ENCODE measurements at places on chromosomes 13 and 19. TPM values are rescaled to one million over a fixed set of nuclear protein-coding genes. Genes with fewer than 3 reads are reported as not detected.

Gene ZNF560
- not detected for total RNA-seq

Gene CYP4F2
- total RNA-seq: not detected

Gene NKPD1
- total RNA-seq: not detected

Gene ZNF850
- total RNA-seq: 4.5 TPM

Gene MKNK2
- total RNA-seq: 140 TPM

Gene NLRP9
- not detected for total RNA-seq

Gene GEMIN7
- total RNA-seq: 8.8 TPM

Gene KRTDAP
- not detected for total RNA-seq

Gene EID2B
- 4.3 TPM for total RNA-seq

Gene PRR36
- total RNA-seq: 0.09 TPM

Gene SBK3
- 0.53 TPM for total RNA-seq

Gene CABP5
- not detected for total RNA-seq

DNA sequence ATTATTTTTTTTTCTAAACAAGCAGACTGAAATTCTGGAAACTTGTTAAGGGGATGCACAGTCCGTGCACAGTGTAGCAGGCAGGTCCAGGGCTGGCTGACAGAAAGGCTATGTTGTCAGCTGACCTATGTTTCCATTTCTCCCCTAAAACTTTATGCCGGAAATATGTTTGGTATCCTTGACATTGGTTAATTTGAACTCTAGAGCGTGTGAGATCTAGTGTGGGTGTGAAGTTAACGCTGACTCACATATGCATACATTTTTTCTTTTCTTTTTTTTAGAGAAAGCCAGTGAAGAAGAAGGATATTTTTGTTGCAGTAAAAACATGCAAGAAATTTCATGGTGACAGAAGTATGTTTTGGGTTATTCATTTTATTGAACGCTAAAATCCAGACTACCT is 76.6 kb downstream of the B3GLCT start:
- DNase-seq: no peak

- DNase-seq: no peak
Observed at GRCh38 chr19:35060160-35060855, 18.8 kb downstream of the HPN start.

GRCh38 chr13:73325723-73326558 is 267.1 kb downstream of the KLF5 start:
- DNase-seq: no peak

DNA sequence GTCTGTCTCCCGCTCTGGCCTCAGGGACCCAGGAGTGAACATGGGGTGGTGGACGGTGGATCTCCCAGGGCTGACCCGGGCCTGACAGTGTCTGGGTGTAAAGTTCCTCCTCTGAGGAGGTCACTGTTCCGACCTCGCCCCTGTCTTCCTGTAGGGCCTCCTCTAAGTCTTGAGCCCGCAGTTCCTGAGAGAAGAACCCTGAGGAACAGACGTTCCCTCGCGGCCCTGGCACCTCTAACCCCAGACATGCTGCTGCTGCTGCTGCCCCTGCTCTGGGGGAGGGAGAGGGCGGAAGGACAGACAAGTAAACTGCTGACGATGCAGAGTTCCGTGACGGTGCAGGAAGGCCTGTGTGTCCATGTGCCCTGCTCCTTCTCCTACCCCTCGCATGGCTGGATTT is at the start of gene SIGLEC9:
Gene SIGLEC9, plus strand, starts transcription at position 178 of the 400 bp plus-strand sequence. Its CDS starts 69 bp downstream, at position 247.
- peak; percentile 62 for DNase-seq

DNA sequence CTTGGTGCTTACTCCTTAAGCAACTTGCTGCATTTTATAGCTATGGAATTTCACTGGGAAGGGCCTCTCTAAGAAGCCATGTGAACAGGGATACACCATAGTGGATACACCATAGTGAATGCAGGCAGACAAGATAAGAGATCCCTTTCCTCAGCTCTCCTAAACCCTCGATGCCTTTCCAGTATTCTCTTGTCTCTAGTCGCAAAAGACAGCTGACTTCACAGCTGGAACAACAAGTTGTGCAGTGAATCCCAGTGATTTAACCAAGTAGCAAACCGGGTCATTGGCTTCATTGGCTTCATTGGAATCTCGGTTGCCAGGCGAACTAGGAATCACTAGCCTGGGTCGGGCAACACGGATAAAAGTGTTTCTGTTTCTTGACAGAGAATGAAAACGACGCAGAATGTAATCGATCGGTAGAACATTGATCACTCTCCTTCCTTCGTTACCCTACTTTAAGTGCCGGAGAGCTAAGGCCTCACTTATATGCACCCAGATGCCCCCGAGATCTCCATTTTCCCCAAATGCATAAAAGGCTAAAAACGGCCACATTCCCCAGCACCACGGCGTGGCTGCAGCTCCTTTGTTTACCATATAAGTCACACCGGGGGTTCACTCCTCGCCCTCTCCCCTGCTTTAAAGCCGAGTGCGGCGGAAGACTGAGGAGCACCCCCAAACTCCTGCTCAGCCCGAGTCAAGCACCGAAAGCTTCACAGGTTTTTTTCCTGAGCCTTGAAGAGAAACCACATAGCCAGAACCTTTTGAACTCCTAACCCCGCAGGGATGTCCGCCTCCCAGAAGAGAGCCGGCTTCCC is 674 bp downstream of the TRPC4 start:
- DNase-seq: no peak

DNA sequence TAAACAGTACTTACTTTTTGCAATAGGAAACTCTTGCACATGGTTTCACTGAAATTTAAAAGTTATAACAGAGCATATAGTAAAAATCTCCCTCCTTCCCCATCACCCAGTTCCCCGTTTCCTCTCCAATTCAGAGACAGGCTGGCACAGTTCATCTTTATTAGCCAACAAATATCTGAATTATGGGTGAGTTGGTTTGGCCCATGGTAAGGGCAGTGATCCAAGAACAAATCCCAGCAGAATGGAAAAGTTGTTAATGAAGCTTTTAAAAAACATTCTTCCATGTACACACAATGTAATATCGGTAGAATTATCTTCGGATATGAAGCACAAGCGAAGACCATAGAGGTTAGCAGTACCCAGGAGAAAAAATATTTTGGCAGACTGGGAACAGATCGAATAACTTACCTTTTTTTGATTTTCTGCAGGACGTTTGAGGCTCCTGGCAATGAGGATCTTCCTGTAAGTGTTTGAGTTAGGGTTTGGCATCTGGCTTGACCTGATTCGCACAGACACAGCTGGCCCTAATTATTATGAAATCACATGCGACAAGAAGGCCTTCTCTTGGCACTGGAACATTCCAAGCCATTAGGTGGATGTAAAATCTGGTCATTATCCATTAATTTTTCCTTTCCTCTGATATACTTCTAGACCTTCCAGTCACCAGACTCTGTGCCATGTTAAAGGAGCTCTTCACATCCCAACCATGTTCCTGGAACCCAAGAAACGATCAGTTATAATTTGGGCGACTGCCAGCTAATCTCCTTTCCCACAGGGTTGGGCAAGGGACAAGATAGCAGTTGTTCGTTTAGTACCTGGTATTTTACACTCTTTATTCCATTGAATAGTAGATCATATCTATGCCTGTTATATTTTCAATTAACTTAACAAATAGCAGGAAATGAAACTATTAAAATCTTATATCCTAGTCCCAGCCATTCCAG is 139.4 kb upstream of the TSC22D1 start:
- no peak for DNase-seq

DNA sequence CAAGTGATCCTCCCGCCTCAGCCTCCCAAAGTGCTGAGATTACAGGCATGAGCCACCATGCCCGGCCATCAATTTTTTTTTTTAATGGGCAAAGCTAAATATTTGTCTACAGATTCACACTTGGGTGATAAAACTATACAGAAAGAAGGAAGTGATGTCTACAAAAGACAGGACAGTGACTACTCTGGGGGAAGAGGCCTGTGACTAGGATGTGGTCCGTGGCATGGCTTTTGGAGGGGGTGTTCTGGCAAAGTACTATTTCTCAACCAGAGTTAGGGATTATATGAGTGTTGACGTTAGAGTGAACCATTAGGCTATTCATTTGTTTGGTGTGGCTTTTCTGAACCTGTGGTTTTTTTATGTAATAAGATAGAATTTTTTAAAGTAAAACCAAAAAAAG is 42.7 kb downstream of the INSR start:
- DNase-seq: no peak

DNA sequence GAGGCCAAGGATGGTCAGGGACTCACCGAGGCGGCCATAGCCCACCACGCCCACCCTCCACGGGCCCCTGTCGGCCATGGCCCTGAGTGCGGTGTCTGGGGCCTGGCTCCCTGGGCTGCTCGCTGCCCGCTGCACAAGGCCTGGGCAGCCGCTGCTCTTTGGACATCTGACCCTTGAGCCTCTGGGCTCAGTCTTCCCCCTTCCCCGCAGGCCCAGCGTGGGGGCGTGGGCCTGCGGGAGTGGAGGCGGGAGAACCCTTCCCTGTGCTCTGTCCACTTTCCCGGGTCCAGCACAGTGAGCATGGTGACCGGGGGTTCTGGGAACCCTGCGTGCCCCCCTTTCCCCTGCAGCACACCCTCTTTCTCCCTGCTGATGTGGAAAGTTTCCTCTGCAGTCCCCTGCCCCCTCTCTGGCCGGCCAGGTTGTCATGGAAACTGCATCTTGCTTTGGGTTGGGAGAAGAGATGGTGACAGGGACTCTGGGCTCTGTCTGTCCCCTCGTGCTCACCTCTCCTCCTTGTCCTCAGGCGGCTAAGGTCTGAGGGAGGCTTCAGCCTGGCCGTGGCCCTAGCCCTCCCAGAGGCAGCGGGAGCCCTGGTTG is at the start of gene ASPDH:
Gene ASPDH, minus strand, starts transcription at position 168 of the 600 bp plus-strand sequence. Its CDS starts 90 bp downstream, at position 78.
- no peak for DNase-seq

DNA sequence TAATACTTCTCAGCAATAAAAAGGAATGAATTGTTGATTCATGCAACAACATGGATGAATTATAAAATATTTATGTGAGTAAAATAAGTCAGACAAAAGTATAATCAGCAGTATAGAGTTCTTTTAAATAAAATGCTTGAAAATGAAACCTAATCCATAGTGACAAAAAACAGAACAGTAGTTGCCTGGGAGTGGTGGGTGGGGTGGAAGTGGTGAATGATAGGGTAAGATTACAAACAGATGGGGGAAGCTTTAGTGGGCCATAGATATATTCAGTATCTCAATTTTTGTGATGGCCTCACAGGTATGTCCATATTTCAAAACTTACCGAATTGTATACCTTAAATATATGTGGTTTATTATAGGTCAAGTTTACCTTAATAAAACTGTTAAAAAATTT is 124.9 kb upstream of the UBL3 start:
- no peak for DNase-seq

DNA sequence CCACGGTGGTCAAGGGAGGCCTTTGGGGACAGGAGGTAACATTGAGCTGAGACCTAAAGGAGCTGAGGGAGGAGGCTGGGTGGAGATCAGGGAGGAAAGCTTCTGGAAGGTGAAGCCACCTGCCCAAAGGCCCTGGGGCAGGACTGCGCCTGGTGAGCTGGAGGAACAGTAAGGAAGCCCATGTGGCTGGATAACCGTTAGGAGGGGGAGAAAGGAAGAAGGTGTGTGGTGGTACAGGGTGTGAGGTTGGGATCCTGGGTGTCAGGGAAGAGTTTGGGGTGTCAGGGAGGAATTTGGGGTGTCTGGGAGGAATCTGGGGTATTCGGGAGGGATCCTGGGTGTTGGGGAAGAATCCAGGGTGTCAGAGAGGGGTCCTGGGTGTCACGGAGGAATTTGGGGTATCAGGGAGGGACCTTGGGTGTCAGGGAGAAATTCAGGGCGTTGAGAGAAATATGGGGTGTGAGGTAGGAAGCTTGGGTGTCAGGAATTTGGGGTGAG is 695 bp downstream of the TICAM1 start:
- DNase-seq: no peak

DNA sequence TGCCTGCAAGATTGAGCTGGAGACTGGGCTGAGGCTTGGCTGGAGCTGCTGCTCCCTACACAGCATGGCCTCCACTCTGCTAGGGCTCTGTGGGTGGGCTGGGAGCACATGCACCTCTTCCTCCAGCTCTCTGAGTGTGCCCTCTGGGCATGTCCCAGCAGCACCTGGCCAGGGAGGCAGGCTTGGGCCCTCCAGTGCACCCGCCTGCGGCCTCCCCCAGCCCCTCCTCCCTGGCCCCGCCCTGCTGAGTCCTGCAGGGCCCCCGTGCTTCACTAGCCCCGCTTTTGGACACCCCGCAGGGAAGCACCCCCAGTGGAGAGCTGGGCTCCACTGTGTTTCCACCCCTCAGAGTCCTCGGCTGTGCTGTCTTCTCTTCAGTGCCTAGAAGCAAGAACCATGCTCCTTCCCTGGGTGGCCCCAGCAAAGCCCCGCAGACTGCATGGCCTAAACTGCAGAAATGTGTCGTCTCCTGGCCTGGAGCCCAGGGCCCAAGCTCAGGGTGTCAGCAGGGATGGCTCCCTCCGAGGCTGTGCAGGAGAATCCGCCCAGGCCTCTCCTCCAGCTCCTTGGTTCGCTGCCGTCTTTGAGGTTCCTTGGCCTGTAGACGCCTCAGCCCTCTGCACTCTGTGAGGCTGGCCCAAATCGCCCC is 5.0 kb upstream of the TEX29 start:
- DNase-seq: peak; percentile 52

- DNase-seq: no peak
Observed at GRCh38 chr19:32146664-32147063, 198.7 kb upstream of the ZNF507 start.

DNA sequence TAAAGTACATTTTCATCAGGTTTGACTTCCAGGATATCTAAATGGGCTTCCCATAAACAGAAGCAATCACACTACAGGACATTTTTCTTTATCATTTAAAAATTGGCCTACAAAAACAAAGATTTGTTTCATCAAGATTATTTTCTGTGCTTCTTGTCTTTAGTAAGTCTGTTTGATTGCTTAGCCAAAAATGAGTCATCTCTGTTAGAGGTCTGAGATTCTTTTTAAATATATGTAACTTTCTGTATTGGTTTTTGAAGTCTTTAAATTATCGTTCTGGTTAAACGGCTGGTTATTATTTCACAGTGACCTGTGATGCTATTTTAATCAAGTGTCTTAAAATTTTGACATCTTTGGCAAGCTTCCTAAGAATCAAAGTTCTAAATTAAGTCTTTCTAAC is 62.7 kb downstream of the SLITRK1 start:
- DNase-seq: no peak

DNA sequence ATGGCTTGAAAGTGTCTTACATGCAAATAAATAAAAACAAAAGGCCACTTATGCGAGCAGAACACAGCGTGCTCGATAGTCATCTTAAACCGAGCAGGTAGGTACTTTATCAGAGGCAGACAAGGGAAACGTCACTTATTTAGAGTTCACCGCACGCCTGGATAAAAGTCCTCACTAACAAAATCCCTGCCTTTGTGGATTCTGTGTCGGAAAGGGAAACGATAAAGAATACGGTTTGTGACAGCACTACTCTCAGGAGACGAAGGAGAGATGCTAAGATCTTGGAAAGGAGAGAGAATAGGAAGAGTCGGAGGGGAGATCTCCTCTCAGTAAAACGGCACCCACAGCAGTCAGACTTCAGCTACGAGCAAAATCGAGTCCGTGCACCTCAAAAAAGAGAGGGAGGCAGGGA is 581 bp downstream of the RCBTB1 start:
- no peak for DNase-seq

- no peak for DNase-seq
Observed at GRCh38 chr13:71285700-71286099, 581.3 kb downstream of the DACH1 start.

GRCh38 chr13:35293579-35294226 is 182.8 kb downstream of the MAB21L1 start:
- no peak for DNase-seq

DNA sequence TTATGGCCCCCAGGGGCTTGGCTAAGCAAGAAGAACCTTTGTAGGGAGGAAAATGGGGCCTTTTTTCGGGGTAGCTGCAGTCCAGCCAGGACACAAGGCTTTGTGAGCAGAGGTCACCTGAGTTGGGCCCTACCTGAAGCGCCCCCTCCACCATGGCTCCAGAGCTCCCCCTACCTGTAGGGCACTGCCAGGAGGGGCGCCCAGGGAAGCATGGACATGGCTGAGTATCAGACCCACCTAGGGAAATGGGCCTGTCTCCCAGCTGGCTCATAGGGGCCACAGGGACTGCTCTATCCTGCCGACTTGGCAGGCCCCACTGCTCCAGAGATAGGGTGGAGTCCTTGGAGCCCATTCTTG is 9.0 kb upstream of the CEBPA start:
- no peak for DNase-seq

All from sciatic nerve (tissue), 2 donors.